AG09309 (cell line): ENCODE measurements at places on chromosomes 3 and 15.

DNA sequence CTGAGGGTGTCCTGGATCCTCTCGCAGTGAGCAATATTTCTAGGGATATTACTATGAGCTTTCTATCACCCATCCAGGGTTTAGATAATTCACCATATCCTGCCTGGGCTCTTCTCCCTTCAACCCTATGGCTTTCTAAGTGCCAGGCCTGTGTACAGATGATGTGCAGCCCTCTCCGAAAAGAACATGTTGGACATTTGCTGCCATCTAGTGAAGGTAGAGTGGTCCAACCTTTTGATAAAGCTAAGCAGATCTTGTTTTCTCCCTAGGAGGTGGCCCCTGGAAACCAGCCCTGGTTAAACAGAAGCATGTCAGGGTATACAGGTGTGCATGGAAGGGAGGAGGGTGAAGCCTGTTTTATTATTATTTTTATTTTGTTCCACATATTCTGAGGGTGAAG, 27.9 kb upstream of the SCN10A start:
- DNase-seq = peak; percentile 38

DNA sequence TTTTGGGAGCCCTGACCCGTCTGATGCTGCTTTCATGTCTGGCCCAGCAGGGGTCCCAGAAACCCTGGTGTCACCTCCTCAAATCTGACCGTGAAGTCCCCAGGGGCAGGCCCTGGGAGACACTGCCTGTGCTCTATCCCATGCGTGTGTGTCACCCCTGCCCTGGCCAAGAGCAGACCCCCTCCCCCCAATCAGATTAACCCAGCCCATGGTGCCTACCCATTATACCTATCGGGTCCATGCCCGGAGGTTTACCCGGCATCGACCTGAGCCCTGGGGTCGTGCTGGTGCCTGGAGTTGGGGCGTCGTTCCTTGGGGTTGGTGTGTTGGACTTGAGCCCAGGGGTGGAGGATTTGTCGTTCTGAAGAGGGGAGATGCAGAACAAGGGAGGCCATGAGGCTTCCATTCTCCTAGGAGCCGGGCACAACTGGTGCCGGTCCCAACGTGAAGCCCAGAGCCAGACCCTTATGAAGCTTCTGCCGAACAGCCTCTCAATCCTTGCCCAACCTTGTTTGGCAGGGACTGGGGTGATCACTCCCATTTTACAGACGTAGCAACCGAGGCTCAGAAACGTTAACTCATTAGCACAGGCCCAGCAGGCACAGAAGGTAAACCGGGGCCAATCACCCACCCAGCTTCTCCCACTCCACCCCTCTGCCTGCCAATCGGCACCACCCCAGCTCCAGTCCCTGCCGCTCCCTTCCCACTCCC, 39.6 kb downstream of the TLE3 start:
- DNase-seq = no peak

- DNase-seq = peak; percentile 76
These were observed 7.4 kb upstream of the DLG1 start for GRCh38 chr3:197305854-197306253.

- DNase-seq = no peak
These were observed 37.9 kb downstream of the PSTPIP1 start for GRCh38 chr15:77032647-77033416.

- DNase-seq = no peak
These were observed 532.8 kb upstream of the TGFBR2 start for GRCh38 chr3:30073622-30074021.

DNA sequence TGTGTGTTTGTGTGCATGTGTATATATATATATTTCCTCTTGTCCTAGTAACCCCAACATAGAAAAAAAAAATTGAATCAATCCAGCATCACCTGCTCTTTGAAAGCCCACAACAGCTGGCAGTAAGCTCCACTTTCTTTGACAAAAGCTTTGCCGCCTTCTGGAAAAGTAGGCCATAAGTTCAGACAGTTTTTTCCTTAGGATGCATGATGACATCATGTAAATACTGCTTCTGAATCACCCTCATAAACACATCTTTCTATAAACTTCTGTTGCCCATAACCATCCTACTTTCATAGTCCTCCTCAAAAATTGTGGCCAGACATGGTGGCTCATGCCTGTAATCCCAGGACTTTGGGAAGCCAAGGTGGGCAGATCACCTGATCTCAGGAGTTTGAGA, 67.4 kb downstream of the CSNK1G1 start:
- peak; percentile 38 for DNase-seq

GRCh38 chr3:127629467-127630403, 750 bp downstream of the PODXL2 start:
- no peak for DNase-seq

DNA sequence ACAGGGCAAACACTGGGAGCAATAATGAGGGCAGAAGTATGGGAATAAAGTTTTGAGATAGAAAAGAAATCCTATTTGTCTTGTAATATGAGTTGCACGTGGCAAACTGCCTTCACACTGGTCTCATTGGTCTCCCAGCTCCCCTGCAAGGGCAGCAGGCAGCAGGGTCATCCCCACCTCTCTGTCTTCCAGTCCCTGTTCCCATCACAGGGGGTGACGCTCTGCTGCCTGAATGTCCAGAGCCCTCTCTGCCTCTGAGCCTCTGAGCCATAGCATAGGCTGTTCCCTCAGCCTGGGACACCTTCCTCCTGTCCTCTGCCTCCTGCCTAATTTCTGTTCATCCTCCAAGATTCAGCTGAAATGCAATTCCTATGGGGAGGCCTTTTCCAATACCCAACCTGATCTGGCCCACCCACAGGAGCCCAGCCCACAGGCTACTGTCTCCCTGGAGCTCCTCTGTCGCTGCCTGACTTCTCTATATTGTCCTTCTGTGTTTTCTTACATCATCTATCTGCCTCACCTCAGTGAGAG, 12.1 kb upstream of the SKOR1 start:
- DNase-seq = no peak

DNA sequence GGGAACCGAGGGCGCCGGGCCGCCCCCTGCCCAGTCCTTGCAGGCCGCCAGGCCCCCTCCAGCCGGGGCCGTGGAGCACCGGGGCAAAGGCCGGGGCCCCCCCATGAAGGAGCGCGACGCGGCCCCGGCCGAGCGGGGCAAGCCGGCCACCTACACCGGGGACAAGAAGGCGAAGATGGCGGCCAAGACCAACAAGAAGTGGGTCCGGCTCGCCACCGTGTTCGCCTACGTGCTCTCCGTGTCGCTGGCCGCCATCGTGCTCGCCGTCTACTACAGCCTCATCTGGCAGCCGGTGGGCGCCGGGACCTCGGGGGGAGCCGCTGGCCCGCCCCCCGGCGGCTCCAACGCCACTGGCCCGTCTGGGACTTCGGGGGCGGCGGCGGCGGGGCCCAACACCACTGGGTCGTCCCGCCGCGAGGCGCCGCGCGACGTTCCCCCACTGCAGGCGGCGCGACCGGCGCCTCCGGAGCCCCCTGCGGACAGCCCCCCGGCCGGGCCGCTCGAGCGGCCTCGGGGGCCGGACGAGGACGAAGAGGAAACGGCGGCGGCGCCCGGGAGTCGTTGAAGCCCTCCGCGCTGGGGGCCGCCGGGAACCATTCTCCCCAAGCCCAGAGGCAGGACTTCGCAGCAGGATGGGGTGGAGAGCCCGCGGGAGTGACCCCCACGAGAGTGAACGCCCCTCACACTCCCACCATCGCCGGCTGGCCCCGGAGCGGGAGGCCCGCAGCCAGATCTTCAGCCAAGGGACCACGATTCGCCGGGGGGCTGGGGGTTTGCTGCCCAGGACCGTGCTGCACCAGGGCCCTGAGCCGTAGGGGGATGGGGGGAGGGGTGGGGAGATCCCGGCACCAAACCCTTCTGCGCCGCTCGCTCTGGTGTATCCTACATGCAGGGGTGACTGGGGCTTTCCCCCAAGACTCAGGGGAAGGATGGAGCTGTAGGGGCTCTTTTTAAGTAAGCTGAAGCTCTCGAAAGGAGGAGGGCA, 753 bp downstream of the INAFM2 start:
- DNase-seq = no peak

DNA sequence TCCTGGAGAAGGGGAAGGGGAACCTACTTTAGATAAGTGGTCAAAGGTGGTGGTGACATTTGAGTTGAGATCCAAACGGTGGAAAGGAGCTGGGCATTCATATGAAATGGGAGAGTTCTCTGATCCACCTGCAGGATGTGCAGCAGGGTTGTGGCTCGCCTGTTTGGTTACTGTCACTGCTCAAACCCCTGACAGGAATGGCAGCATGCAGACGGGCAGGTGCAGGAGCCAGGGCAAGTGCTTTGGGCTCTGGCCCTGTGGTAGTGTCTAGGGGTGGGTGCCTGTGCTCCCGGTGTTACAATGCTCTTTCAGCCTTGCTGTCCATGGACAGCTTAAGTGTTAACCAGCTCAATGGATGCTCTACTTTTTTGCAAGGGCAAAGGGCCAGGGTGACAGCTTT, 18.5 kb downstream of the PAQR9 start:
- no peak for DNase-seq

GRCh38 chr3:152606146-152606545, 228.8 kb upstream of the P2RY1 start:
- DNase-seq = no peak

DNA sequence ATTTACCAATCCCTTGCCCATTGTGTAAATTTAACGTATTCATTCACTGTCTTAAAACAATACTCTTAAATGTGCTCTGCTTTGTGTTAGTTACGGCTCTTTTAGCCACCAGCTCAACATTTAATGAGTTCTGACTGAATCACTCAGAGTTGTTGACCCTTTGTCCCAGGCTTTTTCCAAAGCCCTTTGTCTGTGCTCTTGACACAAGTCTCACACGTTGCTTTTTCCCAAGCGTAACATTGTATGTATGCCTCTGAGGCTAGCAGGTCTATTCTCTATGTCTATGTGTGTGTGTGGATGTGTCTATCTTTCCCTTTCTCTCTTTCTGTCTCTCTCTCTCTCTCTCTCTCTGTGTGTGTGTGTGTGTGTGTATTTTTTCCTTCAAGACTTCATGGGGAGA, 435.4 kb upstream of the GOLIM4 start:
- no peak for DNase-seq

GRCh38 chr3:8635631-8636030, 9.0 kb downstream of the SSUH2 start:
- no peak for DNase-seq
